Memory B cell (primary cell): ENCODE measurements at places on chromosomes 1 and 21.

- no peak for DNase-seq
These were observed 101.7 kb downstream of the KIF26B start for GRCh38 chr1:245256528-245256927.

DNA sequence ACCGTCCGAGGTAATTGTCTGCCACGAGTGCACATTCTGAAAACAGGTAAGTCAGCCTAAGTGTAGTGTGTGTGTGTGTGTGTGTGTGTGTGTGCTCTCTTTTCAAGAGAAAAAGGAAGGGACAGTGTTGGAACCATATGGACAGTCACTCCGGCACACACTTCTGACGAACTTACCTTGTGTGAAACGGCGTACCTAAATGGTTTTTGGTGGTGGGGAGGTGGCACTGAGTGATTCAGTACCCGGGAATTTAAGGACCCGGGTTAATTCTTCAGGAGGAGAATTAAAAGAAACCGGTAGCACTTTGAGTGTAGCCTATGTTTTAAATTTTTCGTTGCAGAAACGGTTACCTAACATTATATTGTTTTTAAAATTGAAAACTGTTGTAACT is 286 bp downstream of the ODR4 start:
- DNase-seq = no peak

DNA sequence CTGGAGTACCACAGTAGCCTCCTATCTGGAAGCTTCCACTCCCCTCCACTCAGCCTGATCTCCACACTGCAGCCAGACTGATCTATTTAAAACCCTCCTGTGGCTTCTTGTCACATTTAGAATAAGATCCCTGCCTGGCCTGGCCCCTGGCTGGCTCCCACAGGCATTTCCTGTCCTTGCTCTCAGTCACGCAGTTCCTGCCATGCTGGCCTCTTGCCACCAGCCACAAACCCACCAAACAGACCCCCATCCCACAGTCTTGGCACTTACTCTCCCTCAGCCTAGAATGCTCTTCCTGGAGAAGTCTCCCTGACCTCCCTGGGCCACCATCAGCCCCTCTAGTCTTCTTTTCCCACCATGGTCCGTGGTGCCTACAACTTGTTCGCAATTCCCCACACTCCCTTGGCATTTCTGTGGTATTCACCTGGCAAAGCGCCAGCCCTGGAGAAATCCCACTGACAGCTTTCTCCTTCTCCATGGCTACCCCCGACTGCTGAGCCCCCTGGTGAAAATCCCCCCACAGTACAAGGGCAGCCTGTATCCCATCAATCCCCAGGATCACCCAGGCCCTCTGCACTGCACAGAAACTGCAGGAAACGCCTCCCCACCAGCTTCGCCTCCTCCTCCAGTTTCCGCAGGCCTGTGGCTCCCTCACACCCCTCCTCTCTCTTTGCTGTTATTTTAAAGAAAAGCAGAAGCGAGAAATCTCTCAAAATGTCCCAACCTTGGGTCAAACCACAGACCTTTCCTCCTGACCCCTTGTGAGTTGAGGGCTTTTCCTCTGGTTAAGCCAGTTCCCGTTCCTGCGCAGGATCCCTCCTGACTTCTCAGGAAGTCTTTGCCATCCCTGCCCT is 94.5 kb downstream of the SYT2 start:
- no peak for DNase-seq

DNA sequence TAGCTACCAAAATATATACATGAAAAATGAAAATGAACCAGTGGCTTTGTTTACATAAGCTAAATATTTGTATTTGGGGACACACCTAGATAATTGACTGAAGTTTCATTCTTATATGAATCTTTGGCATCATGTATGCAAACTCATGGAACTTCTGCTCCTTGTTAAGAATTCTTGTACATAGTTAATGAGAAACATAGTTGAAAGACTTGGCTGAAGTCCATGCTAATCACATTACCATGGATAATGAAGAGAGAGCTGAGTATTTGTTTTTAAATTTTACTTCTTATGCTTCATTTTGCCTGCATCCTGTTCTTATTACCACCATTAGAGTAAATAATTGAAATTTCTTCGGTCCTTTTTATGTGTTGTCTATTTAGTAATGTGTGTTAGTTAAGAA is 108.8 kb downstream of the LRRC53 start:
- no peak for DNase-seq

GRCh38 chr1:77888081-77888780 is at the start of gene NEXN:
Gene NEXN, plus strand, starts transcription at chr1:77888624. Its CDS starts 27,483 bp downstream, at chr1:77916107.
- DNase-seq = peak; percentile 13

- no peak for DNase-seq
These were observed 7.3 kb downstream of the KIF21B start for GRCh38 chr1:201016211-201016651.

GRCh38 chr1:211281320-211282022 is 22.3 kb downstream of the RCOR3 start:
- DNase-seq = no peak

DNA sequence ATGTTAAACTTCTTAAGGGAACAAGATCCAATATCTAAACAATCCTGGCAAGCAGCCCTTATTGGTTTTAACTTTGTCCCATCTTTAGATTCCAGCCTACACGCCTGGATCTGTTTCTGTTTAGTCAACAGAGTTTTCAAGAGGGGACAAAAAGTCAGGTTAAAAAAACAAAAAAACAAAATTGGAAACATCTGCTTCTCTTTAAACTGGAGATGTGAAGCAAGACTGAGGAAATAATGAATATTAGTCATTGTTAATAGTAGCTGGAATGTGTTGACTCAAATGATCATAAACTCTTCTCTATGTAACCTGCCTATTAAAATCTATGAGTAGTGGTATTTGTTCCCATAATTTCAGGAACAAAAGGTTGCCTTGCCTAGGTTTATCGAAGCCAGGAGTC is 55.0 kb downstream of the NID1 start:
- no peak for DNase-seq

- no peak for DNase-seq
These were observed 20.6 kb upstream of the MYCL start for GRCh38 chr1:39922251-39922688.

DNA sequence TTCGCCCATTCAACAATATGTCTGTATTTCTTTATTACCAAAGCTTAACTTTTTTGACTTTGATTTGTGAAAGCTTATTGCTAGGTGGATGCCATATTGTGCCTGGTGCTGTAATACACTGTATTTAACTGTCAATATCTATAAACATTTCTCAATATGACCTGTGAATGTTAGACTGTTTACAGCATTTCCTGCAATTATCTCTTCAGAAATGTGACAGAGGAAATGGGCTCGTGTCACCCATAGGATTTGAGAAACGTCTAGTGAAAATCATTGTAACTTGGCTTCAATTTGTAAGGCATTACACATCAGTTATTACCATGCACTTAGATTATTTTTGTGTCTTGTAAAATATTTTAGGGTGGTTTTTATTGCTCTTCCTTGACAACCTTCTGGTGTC is 237.8 kb upstream of the ADGRL2 start:
- DNase-seq = no peak

GRCh38 chr1:89734442-89734841 is 86.4 kb upstream of the LRRC8D start:
- no peak for DNase-seq

DNA sequence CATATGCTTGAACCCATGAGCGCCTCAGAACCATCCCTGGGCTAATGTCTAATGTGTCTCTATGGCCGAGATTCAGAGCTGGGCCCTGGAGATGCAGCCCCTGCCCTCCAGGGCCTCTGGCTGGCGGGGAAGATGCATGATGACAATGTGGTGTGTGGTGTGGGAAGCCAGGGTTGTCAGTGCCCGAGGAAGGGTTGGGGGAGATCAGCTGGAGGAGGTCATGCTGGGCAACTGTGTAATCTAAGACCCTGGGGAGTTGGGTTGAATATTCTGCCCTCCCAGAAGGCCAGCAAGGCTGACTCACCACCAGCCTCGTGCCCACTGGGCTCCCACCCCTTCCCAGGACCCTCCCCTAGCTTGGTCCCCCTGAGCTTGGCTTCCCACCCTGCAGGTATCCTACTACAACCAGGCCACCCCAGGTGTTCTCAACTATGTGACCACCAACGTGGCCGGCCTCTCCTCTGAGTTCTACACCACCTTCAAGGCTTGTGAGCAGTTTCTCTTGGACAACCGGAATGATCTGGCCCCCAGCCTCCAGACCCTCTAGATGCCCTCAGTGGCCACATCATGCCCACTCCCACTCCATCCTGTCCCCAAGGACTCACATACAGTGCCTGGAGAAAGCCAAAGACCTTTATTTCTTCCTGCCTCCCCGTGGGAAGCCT is 14.6 kb downstream of the FAM151A start:
- no peak for DNase-seq

DNA sequence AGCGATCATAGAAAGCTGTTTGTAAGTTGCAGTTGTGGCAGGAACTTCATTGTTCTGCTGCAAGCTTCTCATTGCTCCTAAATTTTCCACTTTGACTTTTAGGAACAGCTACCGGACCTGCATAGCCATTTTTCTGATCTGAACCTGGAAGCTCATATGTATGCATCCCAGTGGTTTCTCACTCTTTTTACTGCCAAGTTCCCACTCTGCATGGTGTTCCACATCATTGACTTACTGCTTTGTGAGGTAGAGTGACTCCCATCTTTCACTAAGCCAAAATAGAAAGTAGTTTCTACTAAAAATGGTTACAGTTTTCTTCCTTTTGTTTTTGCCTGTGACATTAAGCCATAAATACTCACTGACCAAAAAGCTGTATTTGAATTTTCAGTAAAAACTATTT is 254.2 kb downstream of the GPR52 start:
- no peak for DNase-seq

DNA sequence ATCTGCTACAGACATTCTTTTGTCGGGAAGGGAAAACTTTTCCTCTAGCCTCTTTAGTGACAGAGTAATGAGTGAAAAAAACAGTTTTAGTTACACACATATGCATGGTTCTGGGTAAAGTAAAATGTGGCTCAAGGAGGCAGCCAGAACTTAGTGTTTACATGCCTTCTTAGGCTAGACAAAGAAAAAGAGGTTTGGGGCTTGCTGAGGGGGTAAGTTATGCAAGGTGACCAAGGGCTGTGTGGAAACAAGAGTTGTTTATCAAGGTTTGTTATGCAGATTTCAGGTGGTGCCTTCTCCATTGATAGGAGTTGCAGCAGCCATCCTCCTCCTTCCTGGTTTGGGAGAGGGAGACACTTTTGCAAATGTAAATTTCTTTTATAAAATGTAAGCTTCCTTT is 66.5 kb upstream of the RAB3GAP2 start:
- no peak for DNase-seq

DNA sequence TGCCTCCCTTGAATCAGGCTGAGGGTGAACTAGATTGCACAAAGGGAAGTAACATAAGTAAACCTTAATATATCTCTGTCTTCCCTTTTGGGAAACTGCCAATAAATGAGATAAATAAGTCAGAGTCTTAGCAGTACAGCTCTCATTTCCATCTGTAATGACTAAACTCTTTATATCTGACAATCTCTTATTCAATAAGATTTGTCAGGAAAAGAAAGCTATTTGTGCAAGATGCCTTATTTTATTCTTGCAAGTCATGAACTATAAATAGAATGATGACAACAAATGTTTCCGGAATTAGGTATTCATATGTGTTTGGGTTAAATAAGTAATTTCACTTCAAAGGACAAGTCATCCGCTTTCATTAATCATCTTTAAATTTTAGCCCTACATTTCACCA is 229.2 kb downstream of the PTGER3 start:
- no peak for DNase-seq

- no peak for DNase-seq
These were observed 4.8 kb downstream of the RAP1A start for GRCh38 chr1:111624382-111624781.

DNA sequence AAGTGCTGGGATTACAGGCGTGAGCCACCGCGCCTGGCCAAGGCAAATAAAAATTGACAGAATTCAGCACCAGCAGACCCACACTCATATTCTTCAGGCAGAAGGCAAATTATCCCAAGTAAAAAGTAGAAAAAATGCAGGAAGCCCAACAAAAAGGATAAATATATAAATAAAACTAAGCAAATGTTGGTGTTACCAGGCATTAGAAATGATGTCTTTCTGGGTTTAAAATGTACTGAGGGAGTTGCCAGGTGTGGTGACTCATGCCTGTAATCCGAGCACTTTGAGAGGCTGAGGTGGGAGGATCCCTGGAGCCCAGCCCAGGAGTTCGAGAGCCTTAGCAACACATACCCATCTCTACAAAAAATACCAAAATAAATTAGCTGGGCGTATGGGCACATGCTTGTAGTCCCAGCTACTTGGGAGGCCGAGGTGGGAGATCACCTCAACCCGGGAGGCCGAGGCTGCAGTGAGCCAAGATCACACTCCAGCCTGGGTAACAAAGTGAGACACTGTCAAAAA is 6.3 kb downstream of the INTS11 start:
- DNase-seq = no peak

DNA sequence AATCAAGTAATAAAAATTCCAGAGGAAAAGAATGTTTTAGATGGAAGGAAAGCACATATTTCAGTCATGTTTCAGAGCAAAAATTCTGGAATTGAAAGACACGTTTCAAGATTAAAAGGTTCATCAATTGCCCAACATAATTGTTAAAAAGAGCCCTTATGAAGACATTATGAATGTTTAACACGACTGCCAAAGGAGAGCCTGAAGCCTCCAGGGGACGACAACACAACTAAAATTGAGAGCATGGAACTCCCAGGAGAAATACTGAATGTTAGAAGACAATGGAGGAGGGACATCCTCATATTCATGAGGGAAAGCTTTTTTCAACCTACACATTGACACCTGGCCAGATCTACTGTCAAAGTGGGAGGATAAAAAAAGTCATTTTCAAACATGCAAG is 16.0 kb downstream of the OR2T11 start:
- DNase-seq = peak; percentile 44

DNA sequence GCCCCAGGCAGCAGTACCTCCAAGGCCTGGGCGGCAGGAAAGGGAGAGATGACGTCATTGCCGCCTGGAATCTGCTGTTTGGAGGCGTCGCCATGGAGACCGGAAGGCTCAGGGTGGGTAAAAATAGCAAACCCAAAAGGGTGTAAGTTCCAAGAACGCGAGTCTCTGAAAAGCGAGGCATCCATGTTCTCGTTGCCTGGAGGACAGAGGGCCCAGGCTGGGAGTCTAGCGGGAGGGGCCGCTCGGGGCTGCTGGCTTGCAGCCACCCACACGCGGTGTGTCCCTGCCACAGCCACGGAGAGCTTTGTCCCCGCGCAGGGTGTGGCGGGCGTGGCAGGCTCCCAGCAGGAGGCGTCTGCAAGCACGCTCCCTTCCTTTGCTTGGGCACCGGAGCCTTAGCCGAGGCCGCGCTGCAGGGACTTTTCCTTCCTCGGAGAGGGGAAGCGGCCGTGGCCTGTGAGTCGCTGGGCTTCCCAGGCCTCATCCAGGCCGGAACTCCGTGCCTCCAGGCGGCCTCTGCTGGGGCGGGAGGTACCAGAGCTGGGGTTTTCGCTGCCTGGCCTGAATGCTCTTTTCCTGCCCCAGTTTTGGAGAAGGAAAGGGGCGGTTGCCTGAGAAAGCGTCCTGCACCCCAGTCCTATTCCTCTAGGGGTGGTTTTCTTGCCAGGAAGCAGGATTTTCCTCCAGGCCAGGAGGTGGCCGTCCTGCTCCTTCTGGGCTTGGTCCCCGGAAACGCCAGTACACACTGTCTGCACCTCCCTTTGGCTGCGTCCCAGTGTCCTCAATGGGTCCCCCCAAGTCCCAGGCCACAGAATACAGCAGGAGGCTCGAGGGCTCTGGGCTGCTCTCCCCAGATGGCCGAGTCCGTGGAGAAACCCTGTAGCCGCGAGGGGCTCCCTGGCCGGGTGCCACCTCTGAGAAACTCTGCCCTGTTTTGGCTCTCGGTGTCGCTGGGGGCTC is 15.3 kb upstream of the SKI start:
- no peak for DNase-seq

GRCh38 chr1:16237343-16237830 is 404 bp upstream of the CPLANE2 start:
- DNase-seq = no peak

GRCh38 chr1:217091561-217091960 is 368.3 kb upstream of the ESRRG start:
- no peak for DNase-seq

- no peak for DNase-seq
These were observed 2.1 kb upstream of the TMCO2 start for GRCh38 chr1:40245686-40246085.
